ENCODE measurements at places on chromosomes 3 and 15. TPM values are rescaled to one million over a fixed set of nuclear protein-coding genes. Genes with fewer than 3 reads are reported as not detected.

EPB42 gene
- not detected for total RNA-seq

ATP2B2 gene
- not detected for total RNA-seq

GOLGA8T gene
- total RNA-seq = not detected

CFAP100 gene
- total RNA-seq = not detected

ZNF662 gene
- 0.86 TPM for total RNA-seq

KIF15 gene
- 8.9 TPM for total RNA-seq

PLA1A gene
- 0.18 TPM for total RNA-seq

CFAP20DC gene
- total RNA-seq = 6.9 TPM

GPR149 gene
- not detected for total RNA-seq

C2CD4A gene
- not detected for total RNA-seq

LYZL4 gene
- total RNA-seq = not detected

WDR93 gene
- 1.2 TPM for total RNA-seq

ZIC1 gene
- not detected for total RNA-seq

TRIM71 gene
- not detected for total RNA-seq

CCDC9B gene
- total RNA-seq = 5.3 TPM

SERINC4 gene
- not detected for total RNA-seq

SATB1 gene
- 2.3 TPM for total RNA-seq

MB21D2 gene
- 16.1 TPM for total RNA-seq

TRPM7 gene
- 18.2 TPM for total RNA-seq

DPH6 gene
- total RNA-seq = 8.4 TPM

SERPINI2 gene
- total RNA-seq = not detected

CAV3 gene
- total RNA-seq = not detected

MAGI1 gene
- total RNA-seq = 2.5 TPM

RBM5 gene
- 61.3 TPM for total RNA-seq

GOLGA8H gene
- 0.18 TPM for total RNA-seq

RNU5B-1 gene
- not detected for total RNA-seq
